Parietal lobe (tissue), 2 donors: ENCODE measurements at places on chromosomes 16 and 17. TPM values are rescaled to one million over a fixed set of nuclear protein-coding genes. Genes with fewer than 3 reads are reported as not detected.

Gene SOCS3
- 3.1 TPM for total RNA-seq

Gene STAC2
- 0.94 TPM for total RNA-seq

Gene FNDC8
- total RNA-seq, result not detected

Gene ZFP3
- 13.5 TPM for total RNA-seq

Gene TMEM238L
- total RNA-seq, result not detected

Gene SLC16A5
- 1.3 TPM for total RNA-seq

Gene KRT39
- not detected for total RNA-seq
